ENCODE measurements at places on chromosomes 7 and 10. TPM values are rescaled to one million over a fixed set of nuclear protein-coding genes. Genes with fewer than 3 reads are reported as not detected.

IGFBP1 gene
- total RNA-seq, result not detected

FEZF1 gene
- not detected for total RNA-seq

GNGT1 gene
- not detected for total RNA-seq

SORBS1 gene
- total RNA-seq, result 55.3 TPM

ZNF775 gene
- 5.6 TPM for total RNA-seq

DNA sequence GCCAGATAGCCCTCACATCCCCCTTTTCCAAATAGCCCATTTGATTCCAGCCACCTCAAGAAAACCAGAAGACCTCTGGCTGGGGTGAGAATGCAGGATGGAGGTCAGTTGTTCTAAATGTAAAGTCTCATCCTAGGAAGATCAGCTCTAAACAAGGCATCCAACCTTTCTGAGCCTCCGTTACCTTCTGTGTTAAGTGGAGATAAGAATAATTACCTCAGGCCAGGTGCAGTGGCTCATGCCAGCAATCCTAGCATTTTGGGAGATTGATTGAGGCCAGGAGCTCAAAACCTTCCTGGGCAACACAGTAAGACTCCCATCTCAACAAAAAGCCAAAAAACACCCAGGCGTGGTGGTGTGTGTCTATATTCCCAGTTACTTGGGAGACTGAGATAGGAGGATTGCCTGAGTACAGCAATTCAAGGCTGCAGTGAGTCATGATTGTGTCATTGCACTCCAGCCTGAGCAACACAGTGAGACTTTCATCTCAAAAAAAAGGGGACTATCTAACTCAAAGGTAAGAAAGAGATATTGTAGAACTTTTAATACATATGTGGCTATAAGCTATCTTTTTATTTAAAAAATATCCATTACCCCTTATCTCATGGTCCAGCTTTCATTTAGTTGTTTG is 43.5 kb downstream of the PRTFDC1 start:
- no peak for DNase-seq

DNA sequence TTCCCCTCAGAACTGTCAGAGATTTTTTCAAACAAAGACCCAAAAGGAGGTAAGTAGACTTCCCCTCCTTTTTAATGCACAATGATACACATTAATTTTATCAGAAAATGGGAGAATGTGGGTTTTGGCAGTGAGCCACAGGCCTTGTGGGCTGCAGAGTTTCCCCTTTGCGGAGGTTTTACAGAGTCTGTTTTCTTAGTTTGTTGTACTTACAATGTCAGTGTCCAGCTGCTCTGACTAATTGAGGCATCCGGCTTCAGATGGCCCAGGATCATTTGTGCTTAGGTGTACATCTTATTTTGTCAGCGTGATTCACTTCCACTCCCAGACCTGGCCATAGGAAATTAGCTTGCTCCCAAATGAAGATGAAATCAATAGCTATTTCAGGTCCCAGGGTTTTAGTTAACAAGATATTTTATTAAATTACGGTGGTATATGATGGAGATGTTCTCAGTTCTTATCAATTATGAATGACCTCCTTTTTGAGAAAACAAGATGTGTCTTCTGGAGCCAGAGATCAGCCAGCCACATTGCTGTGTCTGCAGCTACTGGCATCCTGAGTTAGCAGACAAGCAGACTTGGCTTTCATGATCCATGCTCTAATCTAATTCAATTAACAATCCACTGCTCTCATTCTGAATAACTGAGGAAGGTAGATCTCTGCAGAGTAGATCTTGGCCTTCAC is 1086.6 kb upstream of the SORCS1 start:
- DNase-seq, result no peak

GRCh38 chr10:58107506-58107905 is 160.2 kb downstream of the IPMK start:
- no peak for DNase-seq

DNA sequence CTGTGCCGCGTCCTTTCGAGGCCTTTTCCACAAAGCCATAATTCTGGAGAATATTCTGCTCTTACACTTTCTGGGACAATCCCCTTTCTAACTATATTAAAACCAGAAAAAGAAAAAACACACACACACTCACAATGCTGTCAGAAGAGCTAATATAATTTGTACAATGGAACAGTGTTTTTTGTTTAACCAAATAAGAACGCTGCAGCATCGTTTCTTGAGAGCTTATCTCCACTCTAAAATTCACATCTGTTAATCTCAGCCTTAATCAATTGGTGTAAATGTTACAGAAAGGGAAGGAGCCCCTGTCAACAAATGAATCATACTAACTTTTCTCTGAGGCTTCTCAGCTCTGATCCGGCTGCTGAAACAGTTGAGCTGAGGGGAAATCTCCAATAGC is 123.9 kb downstream of the GALNT11 start:
- no peak for DNase-seq

- no peak for DNase-seq
Measured at GRCh38 chr10:69636626-69637605, 6.9 kb downstream of the FAM241B start.

DNA sequence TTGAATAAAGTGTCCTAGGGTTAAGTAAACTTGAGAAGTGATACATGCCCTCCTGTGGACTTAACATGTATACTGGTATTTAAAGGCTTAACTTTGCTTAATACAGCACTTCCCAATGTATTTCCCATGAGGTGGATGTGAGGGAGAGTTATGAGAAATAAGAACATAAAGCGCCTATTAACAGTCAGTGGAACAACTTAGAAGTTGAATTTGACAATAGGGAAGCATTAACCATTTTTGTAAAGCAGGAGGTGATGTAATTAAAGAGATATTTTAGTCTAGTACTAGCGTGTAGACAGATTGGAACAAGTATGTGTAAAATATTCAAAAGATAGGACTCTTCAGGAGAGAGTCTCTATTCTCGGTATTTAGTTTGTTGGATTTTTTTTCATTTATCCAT is 322.4 kb downstream of the GPR158 start:
- DNase-seq, result no peak

DNA sequence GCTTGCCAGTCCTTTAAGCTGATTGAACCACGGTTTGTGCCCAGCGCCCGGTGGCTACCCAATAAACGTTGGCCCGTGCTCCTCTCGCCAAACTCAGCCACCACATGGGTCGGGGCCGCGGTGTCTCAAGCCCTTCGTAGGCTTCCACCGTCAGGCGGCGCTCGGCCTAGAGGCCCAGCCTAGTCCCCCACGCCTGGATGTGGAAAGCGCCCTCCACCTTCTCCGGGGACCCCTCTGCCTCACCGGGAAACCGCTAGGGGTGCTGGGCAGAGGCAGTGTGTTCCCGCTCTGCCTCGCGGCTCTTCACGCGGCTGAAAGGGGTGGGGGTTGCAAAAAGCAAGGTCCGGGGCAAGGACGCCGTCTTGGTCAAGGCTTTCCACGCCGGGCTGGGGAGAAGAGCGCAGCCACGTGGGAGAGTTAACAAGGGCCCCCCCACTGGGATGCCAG is 29.8 kb downstream of the LEP start:
- no peak for DNase-seq

Data from upper lobe of left lung (tissue), 6 donors.